ENCODE measurements at places on chromosomes 4 and X.

- peak; percentile 30 for DNase-seq
Measured at GRCh38 chr4:47814618-47815295, 23.1 kb downstream of the CORIN start.

DNA sequence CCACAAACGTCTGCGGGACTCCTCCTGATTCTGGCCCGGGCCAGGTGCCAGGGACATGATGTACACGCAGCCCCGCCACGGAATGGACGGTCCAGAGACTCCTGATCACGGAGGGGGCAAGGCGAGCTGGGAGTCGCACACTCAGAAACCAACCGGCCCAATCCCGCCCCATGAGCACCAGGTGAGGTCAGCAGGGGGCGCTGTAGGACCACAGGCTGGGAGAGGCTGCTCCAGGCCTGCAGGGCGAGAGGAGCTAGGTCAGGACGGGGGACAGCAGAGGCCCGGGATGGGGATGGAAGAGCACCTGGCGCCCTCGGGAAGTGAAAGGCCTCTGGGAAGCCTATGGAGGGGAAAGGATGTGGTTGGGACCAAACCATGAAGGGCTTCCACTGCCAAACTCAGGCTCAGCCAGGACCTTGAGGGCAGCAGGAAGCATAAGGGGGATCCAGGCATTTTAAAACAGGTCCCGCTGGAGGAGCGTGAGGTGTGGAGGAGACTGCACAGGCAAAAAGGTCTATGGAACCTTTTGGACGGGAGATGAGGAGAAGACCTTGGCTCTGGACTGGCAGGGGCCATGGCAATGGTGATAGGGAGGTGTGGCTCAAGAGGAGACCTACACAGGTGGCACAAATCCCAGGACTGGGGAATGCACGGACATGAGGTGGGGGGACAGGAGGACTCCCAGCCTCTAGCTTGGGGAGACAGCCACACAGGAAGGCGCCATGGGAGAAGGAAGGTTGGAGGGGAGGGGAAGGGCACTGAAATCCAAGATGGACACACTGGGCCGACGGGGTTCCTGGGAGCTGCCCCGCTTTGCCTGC is 79.2 kb downstream of the MTMR1 start:
- peak; percentile 45 for DNase-seq

DNA sequence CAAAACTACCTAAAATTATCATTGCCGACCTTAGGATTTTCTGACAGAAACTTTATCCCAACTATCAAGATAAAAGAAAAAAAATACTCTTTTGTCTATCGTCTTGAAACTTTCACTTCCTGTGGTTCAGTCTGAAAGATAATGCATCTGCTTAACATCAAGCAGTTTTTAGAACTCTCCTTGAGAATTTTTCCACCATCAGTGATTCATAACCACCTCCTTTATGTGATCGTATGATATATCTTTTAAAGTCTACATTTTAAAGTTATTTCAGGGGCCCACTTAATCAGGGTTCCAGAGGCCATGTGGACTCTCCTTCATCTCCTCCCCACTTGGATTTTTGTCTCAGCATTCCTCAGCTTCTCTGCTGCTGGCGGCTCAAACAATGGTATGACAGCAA is 272.8 kb upstream of the TENM3 start:
- no peak for DNase-seq

- DNase-seq = no peak
Measured at GRCh38 chr4:61828960-61829359, 628.8 kb downstream of the ADGRL3 start.

DNA sequence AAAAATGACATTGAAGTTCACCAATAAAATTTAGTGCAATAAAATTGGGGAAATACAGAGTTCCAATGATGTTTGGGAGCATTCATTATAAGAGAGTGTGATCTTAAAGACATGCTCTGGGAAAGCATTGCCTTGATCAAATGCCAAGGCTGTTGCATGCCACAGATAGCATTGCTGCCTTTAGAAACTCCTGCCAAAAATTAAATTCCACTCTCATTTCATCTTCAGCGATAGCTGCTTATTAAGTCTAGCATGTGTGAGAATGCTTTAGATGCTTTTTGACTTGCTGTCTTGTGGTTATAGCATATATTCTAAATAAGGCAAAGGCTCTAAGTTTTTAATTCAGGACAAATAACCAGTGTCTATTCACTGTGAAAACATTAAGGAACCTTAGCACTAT is 49.3 kb downstream of the NPNT start:
- no peak for DNase-seq

GRCh38 chr4:183797445-183798300 is 107.4 kb upstream of the STOX2 start:
- DNase-seq = peak; percentile 8

DNA sequence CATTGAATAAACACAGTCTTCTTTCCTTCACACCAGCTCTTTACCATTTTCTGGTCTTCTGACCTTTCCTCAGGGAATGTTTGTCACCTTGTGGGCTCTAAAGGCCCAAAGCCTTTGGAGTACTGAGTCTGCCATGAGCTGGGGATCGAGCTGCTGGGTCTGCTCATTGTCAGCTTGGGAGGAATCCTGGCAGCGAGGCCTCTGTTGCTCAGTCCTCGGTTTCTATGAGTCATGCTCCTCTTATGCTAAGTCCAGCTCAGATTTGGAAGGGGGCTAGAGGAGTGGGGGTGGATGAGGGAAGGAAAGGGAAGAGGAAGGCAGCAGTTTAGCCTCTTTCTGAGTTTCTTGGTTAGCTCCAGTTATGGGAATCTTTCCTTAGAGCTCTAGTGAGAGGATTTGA is 31.1 kb downstream of the NHSL2 start:
- DNase-seq = peak; percentile 65

DNA sequence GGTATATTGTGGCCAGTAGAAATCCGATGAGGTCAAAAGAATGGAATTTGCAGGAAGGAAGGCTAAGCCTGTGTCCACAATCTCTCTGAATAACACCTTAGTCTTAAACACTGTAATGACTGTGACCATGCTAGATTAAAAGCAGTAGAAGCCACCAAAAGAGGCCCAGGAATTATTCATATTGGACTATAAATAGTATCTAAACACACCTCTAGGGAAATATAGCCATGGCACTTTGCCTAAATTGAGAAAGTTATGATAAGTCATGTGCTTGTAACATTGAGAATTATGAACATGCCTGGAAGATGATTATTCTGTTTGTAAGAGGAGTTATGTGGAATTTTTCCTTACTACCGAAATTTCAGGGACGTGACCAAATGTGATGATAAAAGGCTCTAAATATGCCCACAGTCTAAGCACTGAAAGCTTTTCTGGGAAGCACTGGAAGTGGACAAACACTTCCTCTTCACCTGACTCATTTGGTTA is 298.5 kb downstream of the KCTD8 start:
- no peak for DNase-seq

DNA sequence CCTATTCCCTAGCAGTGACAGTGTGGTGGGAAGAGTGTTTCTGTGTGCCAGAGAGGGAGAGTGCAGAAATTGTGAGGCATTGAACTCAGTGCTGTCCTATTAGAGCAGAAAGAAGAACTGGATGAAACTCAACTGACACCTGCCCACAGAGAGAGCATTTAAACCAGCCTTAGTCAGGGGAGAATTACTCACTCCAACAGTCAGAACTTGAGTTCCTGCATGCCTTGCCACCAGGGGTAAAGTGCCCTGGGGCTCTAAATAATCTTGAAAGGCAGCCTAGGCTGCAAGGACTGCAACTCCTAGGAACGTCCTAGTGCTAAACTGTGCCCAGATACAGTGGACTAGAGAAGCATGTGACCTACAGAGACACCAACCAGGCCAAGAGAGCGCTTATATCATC is 12.8 kb downstream of the CYSLTR1 start:
- peak; percentile 28 for DNase-seq

- DNase-seq = no peak
Measured at GRCh38 chr4:110780538-110780937, 157.7 kb upstream of the PITX2 start.

GRCh38 chrX:30674799-30675198 is 21.6 kb downstream of the GK start:
- DNase-seq = no peak

- no peak for DNase-seq
Measured at GRCh38 chr4:175509320-175509719, 302.7 kb downstream of the GPM6A start.

GRCh38 chrX:124719060-124719459 is 372.7 kb downstream of the SH2D1A start:
- no peak for DNase-seq

DNA sequence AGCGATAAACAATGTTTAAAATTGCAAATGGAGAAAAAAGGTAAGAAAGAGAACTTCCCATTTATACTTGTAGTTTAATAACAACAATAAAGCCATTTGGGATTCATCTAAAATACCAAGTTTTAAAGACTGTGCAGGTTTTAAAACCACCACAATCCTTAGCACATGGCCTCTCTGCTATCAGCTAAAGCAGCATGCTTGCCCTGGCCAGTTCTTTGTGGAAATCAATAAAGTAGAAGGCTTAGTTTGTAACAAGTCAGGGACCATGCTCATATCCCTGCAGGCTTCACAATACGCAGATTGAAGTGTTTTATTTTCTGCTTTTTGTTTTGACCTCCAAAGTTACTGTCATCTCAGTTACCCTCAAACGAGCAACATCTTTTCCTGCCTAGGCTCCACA is 249.5 kb downstream of the INPP4B start:
- DNase-seq = no peak

DNA sequence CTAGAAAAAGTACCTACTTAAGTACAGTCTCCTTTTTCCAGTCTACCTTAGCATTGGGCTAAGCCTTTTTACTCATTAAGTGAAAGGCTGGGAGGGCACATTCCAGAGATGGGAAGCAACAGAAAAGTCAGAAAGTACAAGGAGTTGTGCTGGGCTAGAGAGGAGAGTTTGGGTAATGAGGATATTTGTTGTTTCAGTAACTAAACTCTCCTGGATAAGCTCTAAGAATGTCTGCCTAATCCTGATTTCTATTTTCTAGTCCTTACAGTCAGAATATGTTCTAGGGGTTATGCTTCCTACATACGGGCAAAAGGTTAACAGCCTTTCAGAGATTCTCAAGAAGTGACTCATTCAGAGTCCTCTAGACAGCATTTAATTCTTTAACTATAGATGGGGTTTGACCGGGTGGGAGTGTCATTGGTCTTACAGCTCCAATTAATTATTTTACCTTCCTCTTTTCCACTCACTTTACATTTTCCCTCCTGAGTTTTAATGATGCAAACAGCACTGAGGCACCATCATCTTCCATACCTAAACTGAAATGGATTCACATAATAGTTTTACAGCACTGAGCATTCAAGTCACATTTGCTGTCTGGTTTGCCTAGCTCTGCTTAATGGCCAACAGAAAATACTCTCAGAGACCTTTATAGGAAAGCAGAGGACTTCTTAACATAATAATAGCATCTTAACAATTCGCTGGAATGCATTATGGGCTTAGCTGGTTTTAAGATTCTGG is 42.9 kb downstream of the USP26 start:
- no peak for DNase-seq

- DNase-seq = peak; percentile 13
Measured at GRCh38 chr4:8917868-8918783, 46.5 kb upstream of the HMX1 start.

- peak; percentile 45 for DNase-seq
Measured at GRCh38 chrX:110086162-110086915, 83.4 kb downstream of the TMEM164 start.
